Muscle of leg (tissue), 16 donors: ENCODE measurements at places on chromosomes 13 and 19. TPM values are rescaled to one million over a fixed set of nuclear protein-coding genes. Genes with fewer than 3 reads are reported as not detected.

Gene FOSB
- 54.9 TPM for total RNA-seq

Gene LIM2
- not detected for total RNA-seq

Gene TTYH1
- 3.6 TPM for total RNA-seq

Gene RDH8
- not detected for total RNA-seq

Gene ANKLE1
- 0.44 TPM for total RNA-seq

Gene FUT1
- 1.1 TPM for total RNA-seq

Gene SNRNP70
- 157 TPM for total RNA-seq

Gene UFM1
- total RNA-seq, result 65.7 TPM

Gene LGALS13
- total RNA-seq, result 0.31 TPM

Gene TLE2
- total RNA-seq, result 14.2 TPM

Gene NLRP13
- not detected for total RNA-seq

Gene CGB2
- not detected for total RNA-seq

Gene C13orf42
- total RNA-seq, result 0.09 TPM

Gene ZNF614
- total RNA-seq, result 10.2 TPM

Gene TMC4
- total RNA-seq, result 1.5 TPM

Gene ZNF772
- total RNA-seq, result 21.7 TPM

Gene HSH2D
- total RNA-seq, result 0.13 TPM

Gene ARHGAP45
- total RNA-seq, result 5.0 TPM

Gene POSTN
- total RNA-seq, result 2,609 TPM

Gene PSG1
- 0.80 TPM for total RNA-seq

Gene PRTN3
- total RNA-seq, result 0.44 TPM

Gene PLA2G4C
- 31.4 TPM for total RNA-seq

Gene B3GNT8
- 0.93 TPM for total RNA-seq

Gene ZNF723
- total RNA-seq, result not detected

Gene PCSK4
- 0.84 TPM for total RNA-seq

Gene NXNL1
- not detected for total RNA-seq

Gene PRR36
- total RNA-seq, result 0.09 TPM

Gene TJP3
- 0.04 TPM for total RNA-seq

Gene ZNF729
- total RNA-seq, result 0.04 TPM

Gene C1QTNF9
- total RNA-seq, result 3.5 TPM

Gene ZNF562
- 41.8 TPM for total RNA-seq

Gene AZU1
- 0.18 TPM for total RNA-seq

Gene KCNJ14
- 0.49 TPM for total RNA-seq

Gene RASIP1
- 14.1 TPM for total RNA-seq

Gene GRIK5
- 1.3 TPM for total RNA-seq

Gene ZNF829
- 7.3 TPM for total RNA-seq

Gene CD79A
- 0.49 TPM for total RNA-seq

Gene S1PR5
- 0.75 TPM for total RNA-seq

Gene DAND5
- 0.04 TPM for total RNA-seq

Gene PSG11
- total RNA-seq, result 0.75 TPM

Gene RUBCNL
- 2.8 TPM for total RNA-seq

Gene HRC
- 105 TPM for total RNA-seq

Gene C1QTNF9B
- 2.9 TPM for total RNA-seq

Gene ACP4
- total RNA-seq, result not detected

Gene VAV1
- 2.4 TPM for total RNA-seq

Gene ADGRE3
- total RNA-seq, result 0.04 TPM

Gene CCDC169
- total RNA-seq, result 4.3 TPM

Gene PCP2
- total RNA-seq, result not detected

Gene KRTDAP
- total RNA-seq, result 0.18 TPM

Gene DCT
- 0.18 TPM for total RNA-seq

Gene PVR
- total RNA-seq, result 22.3 TPM

Gene RNF225
- total RNA-seq, result not detected

Gene FGF21
- not detected for total RNA-seq
